ENCODE measurements at places on chromosomes 3 and 15. TPM values are rescaled to one million over a fixed set of nuclear protein-coding genes. Genes with fewer than 3 reads are reported as not detected.

Gene LARP6
- total RNA-seq = 11.6 TPM

Gene C3orf49
- not detected for total RNA-seq

Gene HTR3E
- total RNA-seq = 0.80 TPM

Gene TMEM108
- total RNA-seq = not detected

Gene POPDC2
- total RNA-seq = 17.7 TPM

Gene MYEF2
- 158 TPM for total RNA-seq

Gene PROS1
- 16.7 TPM for total RNA-seq

DNA sequence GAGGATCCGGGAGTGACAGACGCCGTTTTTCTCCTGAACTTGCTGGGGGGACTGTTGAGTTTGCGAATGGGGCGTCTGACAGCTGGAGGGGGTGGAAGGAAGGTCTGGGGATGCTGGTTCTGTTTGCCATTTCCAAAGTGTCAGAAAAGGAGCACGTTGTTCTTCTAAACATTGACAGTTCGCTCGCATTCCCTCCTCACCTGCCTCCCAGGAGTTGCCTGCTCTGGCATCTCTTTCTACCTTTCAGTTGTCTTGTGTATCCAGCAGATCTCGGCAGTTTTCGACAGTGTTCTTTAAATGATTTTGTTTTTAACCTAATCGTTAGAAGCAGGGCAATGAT, 829 bp downstream of the SELENOT start:
- no peak for DNase-seq

DNA sequence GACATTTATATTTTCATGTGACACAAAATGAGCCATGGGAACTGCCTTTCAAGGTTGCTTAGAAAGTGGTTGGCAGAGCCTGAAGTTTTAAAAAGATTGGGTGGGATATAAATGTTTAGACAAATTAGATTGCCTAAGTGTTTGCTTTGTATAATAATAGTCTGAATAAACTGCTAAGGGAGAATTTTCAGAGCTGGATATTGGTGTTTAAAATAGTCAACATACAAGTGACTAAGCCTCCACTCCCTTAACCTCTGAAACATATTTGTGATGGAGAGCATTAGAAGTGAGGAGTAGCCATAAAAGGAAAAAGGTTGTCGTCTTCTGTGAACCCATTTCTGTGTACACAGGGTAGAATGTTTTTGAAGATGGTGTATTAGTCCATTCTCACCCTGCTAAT, 201.6 kb downstream of the THSD4 start:
- no peak for DNase-seq

DNA sequence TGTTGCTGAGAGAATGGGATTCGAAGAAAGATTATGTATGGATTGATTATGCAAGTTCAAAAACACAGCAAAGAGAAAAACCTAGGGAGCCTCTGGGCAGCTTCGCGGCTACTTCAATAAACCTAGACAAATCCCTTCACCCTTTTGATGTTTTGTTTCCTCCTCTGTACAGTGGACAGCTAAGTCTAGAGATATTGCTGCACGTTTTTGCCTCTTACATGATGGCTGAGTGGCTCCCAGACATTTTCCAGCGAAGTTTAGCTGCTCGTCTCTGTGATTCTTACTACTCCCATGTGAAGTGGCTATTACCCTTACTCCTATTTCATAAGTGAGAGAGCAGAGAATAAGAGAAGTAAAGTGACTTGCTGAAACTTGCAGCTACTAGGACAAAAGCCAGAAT, 695.0 kb upstream of the GRM7 start:
- no peak for DNase-seq

- DNase-seq = peak; percentile 55
Observed at GRCh38 chr15:66707310-66708082, 5.5 kb downstream of the SMAD6 start.

DNA sequence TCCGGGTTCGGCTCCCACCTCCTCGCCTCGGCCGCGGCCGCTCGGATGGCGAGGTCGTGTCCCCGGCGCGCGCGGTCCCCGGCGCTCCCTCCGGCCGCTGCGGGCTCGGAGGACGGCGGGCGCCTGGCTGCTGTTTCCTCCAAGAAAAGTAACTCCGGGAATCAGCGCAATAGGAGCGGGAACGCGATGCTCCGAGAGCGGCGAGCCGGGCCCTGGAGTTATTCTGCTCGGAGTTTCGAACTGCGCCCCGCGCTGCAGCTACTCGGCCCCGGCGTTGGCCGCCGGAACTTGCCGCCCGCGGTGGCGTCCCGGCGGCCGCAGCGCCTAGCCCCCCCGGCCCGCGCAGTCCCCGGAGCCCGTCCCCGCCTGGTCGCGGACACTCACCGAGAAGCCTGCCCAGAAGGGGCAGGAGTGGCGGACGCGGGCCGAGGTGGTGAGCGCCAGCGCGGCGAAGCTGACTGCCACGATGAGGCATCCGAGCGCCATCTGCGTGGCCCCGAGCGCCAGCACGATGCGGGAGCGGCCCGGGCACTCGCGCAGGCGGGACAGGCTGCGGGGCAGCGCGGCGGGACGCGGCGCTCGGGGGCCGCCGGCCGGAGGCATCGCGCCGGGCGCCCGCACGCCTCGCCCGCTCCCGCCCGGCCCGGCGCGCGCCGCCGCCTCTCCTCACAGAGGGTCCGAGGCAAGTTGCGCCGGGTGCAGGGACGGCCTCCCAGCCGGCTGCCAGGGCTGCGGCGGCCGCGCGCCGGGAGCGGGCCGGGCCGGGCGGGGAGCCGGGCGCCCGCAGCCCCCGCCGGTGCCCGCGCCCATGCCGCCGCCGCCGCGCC, 251.9 kb downstream of the TJP1 start:
- DNase-seq = peak; percentile 10

GRCh38 chr15:97902140-97902780, 58.2 kb upstream of the ARRDC4 start:
- no peak for DNase-seq

DNA sequence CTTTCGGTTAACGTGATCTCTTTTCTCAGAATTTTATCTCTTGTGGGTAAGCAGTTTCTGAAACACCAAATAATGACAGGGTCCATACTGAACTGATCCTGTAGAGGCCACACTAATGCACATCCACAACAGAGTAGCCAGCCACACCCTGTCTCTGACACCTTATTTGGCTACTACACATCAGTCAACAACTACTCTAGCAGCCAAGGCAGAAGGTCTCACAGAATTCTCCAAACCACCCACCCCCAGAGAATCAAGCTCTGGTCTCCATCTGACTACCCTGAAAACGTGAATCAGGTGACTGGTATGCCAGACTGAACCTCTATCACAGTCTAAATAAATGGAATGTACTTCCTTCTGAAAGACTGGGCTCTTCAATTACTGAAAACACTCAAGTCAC, 38.0 kb downstream of the EDC3 start:
- no peak for DNase-seq

DNA sequence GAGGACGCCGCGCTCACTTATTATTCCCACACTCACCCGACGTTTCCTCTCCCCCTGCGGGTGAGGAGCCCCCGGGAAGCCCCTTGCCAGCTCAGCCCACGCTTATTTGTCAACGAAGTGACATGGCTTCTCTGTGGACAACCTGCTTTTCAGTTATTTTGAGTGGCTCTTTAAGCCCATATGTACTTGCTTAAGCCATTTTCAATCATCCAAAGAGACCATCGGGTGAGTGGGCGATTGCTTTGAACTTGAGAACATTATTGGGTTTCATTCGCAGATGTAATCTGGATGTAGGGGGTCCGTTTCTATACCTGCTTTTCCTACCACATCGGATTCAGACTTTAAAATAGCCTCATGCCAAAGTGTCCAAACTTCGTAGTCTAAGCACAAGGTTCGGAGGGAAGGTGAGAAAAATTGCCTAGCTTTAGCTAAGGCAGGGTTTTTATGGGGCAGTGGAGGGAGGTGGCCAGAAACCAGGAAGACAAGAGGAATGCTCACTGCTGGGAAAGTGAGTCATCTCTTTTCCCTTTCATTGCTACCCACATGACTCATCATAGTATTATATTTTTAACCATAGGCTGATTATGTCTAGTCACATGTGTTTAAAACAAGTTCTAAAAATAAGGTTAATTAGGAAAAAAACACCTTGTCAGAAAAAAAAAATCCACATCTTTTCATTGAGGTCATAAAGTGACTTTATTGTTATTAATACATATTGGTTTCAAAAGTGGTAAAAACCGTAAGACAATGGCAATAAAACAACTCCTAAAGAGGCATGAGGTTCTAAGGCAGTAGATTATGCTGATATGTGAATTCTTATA, 773.1 kb upstream of the NR2F2 start:
- DNase-seq = no peak

- DNase-seq = no peak
Observed at GRCh38 chr15:68599560-68600071, 20.8 kb downstream of the CORO2B start.

DNA sequence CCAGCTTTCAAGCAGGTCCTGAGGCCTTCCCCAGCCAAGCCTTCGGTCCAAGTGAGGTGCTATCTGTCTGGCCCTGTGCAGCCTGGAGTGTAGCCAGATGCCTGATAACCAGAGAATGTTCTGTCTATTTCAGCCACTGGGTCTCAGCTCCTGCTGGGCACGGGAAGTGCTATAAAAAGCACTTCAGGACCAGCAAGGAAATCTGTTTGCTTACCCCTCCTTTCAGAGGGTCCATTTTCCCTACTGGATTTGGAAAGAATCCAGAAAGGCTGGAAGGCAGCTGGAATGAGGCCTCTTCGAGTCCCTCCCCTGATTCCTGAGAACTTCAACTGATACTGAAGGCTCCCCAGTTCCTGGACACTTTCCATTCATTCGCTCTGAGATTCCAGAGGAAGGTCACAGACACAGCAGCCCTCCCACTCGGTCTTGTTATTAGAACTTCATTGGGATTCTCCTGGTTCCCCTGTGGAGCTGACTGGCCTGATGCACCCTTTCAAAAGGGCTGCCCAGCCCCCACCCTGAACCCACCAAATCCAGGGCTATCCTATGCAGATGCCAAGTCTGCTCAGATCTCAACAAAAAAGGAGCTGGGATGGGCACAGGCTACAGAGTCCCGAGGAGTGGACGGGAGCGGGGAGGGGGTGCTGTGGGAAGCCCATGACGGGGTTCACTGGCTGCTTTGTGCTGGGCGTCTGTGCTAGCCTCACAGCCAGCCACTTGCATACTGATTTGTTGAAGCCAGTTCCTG, 70.4 kb downstream of the UMPS start:
- DNase-seq = no peak

DNA sequence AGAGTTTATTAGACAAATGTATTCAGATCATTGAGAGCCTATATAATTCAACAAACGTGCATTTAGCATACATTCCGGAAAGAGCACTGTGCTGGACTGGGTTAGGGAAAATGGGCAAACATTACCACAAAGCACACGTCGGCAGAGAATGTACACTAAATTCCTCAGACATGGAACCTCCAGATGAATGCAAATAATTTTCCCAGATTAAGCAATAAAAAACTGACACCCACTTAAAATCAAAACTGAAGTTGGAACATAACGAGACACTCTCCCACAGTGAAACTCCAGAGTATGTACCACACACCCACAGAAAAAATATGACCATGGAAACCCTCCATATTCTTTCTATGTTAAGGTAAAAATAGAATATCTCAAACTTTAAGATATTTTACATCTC, 4.8 kb downstream of the SECISBP2L start:
- no peak for DNase-seq

DNA sequence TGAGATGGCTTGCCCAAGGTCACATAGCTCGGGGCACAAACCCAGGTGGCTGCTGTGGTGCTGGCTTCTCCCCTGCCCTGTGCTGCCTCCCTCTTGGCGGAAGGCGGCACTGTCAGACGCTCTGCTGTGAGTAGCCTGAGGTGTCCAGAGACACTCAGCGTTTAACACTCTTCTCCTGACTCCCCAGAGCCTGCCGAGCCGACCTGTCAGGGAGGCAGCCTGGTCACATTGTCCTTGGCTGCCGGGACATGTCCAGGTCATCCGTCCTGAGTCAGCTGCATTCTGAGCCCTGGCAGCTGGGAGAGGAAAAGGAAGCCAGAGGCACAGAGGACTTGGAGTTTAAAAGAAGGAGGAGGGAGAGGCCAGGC, 4.7 kb downstream of the LMAN1L start:
- peak; percentile 66 for DNase-seq

DNA sequence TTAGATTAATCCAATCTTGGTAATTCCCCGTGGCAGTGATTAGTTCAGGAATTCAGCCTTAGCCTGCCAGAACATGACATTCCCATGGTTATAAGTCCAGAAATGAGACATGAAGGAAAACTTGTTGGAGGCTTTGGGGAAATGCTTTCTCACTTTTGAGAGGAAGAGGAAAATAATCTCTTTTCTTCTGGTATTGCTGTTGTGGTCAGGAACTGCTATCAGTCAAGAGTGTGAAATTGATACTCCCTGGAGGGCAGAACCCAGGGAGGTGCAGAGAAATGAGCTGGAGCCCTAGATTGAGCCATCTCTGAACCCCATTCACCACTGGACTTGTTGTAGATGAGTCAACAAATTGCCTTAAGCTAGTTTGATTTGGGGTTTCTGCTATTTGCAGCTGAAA, 38.6 kb upstream of the APH1B start:
- DNase-seq = no peak

DNA sequence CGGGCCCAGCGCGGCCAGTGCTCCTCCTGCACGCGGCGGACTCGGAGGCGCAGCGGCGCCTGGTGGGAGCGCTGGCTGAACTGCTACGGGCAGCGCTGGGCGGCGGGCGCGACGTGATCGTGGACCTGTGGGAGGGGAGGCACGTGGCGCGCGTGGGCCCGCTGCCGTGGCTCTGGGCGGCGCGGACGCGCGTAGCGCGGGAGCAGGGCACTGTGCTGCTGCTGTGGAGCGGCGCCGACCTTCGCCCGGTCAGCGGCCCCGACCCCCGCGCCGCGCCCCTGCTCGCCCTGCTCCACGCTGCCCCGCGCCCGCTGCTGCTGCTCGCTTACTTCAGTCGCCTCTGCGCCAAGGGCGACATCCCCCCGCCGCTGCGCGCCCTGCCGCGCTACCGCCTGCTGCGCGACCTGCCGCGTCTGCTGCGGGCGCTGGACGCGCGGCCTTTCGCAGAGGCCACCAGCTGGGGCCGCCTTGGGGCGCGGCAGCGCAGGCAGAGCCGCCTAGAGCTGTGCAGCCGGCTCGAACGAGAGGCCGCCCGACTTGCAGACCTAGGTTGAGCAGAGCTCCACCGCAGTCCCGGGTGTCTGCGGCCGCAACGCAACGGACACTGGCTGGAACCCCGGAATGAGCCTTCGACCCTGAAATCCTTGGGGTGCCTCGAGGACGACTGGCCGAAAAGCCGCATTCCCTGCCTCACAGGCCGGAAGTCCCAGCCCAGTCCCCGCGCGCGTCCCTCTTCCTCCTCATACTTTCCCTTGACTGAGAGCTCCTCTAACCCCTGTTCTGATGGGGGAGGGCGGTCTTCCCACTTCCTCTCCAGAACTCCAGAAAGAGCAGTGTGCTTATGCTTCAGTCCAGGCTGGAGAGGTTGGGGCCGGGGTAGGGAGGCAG, 1.4 kb upstream of the IL17RC start:
- DNase-seq = peak; percentile 77

DNA sequence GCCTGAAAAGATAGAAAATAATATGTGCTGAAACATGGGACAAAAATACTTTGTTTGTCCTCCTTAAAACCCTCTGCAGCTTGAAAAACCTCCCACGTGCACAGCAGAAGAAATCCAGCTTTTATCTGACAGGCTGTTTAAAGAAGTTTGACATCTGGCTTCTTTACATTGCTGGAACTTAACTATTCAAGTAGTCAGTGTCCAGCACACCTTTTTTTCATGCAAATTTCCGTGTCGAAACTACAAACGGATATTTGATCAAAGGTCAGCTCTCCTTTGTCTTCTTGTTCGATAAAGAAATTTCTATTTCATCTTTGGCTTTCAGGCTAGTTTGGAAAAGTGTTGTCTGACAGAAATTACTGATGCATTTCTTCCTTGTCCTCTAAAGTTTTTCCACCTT, 66.8 kb upstream of the KBTBD8 start:
- no peak for DNase-seq

GRCh38 chr15:68047826-68048225, 6.3 kb upstream of the PIAS1 start:
- no peak for DNase-seq

GRCh38 chr3:193572426-193572908, 17.8 kb upstream of the ATP13A4 start:
- DNase-seq = peak; percentile 58

Measured in transverse colon (tissue), 4 donors.